Stimulated activated CD4-positive, alpha-beta T cell treated with anti-CD3 and anti-CD28 coated beads, Interleukin-1b, Interleukin-23, amount 100 ng/mL, for 24 hours (primary cell): ENCODE measurements at places on chromosomes 11 and 22.

GRCh38 chr11:17382046-17382728 lies 6.3 kb downstream of the KCNJ11 start:
- no peak for DNase-seq

DNA sequence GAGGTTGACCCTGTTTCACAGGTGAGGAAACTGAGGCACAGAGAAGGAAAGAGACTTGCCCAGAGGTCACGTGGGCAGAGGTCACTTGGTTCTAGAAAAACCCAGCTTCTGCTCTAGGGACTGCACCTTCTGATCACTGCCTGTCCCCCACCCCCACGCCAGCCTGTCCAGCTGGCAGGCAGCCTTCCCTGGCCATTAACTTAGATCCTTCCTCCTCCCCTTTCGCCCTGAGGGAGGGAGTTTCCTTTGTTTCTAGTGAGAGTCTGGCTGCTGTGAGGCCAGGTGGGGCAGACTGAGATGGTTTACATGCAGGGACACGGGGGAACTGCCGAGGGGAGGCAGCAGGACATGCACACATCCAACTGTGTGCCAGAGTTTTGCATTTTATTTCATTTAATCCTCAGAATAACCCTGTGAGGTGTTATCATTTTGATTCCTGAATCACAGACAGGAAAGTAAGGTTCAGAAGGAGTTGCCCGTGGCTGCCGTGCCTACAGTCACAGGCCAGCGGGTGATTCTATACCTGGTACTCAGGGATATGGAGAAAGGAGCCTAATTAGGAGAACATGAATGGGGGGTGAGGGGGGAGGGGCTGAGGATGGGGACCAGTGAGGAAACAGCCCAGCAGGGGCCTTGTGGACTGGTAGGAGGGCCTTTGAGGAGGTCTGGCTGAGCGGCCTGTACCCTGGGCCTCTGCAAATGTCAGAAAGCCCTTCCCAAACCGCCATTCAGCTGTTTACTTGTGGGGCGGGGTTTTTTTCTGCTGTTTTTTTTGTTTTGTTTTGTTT lies 3.4 kb downstream of the FAM83F start:
- no peak for DNase-seq

DNA sequence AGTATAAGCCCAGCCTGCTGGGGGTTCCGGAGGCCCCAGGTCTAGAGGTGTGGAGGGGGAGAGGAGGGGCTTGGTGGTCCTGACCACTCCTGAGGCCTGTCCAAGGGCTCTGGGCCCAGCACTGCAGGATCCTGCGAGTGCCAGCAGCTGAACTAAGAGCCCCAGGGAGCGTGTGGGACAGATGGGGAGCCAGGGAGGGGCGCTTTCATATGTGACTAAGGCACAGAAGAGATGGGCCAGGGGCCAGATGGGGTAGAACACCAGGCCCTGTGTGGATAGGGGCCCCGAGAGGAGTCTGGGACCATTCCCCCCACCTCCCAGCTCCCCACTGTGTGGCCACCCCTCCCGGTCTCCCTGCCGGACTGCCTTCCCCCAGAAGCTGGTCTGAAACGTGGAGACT lies 18.4 kb downstream of the MAFF start:
- no peak for DNase-seq

DNA sequence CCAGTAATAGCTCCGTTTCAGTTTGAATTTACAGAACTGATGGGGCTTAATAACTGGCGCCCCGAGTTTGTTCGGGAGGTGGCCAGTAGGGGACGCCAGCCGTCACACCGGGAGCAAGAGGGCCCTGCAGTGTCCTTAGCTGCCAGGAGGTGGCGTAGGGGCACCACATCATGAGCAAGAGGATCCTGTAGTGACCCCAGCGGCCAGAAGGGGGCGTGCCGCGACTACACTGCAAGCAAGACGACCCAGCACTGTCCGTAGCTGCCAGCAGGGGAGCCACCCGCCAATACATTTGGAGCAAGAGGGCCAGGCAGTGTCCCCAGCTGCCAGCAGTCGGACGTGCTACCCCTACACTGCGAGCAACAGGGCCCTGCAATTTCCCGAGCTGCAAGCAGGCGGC lies 663.7 kb upstream of the B3GAT1 start:
- peak; percentile 3 for DNase-seq

DNA sequence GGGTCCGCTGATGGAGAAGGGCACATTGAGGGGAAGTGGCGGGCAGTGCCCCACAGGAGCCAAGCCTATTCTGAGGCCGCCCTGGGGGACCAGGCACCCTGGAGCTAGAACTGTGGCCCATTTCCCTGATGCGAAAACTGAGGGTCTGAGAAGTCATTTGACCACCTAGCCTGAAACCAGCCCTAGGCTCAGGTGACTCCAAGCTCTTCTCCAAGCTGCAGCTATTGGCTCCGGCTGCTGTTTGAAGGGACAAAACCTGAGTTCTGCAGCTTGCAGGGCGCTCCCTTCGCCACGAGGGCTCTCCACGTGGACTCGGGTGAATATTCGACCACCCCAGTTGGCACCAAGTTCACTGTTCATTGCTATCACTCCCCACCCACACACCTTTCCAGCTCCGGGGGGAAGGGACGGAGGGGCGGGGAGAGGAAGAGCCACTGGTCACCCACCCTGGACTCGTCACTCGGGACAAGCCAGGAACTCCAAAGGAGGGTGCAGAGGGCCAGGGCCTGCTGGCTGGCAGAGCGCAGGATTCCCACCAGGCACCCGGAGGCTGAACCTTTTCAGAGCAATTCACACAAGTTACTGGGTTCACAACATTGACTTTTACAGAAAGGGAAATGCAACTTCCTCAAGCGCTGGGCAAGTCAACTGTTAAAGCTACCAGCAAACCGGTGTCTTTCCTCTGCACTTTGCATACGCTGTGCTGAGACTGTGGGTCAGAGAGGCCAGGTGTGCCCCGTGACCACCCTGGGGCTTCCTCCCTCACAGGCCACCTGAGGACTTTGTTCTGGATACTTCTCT lies 1.1 kb upstream of the RAC2 start:
- no peak for DNase-seq

DNA sequence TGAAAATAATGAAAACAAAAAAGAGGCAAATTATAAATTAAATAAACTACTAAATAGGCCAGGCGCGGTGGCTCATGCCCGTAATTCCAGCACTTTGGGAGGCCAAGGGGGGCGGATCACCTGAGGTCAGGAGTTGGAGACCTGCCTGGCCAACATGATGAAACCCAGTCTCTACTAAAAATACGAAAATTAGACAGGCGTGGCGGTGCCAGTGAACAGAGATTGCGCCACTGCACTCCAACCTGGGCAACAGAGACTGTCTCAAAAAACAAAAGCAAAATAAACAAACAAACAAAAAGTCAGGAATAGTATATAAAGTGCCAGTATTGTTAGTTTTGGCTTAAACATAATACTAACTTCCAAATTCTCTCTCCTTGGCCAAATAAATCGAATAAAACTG lies 37.6 kb upstream of the CECR2 start:
- DNase-seq: no peak

DNA sequence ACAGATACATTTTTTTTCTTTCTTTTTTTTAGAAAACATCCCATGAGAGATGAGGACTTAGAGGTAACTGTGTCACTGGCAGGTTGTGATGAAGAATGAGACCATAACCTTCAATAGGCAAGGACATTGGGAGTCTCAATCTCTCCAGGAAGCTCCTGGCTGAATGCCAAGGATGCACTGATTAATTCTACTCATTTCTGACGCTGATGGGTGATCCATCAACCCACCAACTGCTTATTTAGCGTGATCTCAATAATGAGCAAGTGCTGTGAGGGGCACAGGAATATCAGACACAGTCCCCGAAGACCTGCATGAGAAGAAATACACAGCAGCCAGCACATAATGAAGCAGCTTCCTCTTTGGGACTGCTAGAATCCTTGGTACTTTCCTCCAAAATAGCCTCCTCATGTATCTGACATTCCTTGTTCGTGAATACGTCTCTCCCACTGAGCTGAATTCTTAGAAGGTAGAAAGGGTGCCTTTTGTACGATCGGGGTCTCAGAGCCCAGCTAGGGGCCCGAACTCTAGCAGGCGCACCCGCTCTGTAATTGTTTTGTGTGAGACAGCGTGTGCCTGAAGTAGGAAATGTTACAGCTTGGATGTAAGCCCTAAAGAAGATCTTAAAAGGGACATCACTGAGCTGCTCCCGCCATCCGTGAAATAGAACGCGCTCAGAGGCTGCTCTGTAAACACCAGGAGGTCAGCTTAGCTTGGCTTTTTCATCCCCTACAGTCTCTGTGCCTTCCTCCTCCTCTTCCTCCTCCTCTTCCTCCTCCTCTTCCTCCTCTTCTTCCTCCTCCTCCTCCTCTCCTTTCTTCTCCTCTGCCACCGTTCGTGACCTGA lies 7.2 kb downstream of the CLMP start:
- DNase-seq: no peak

DNA sequence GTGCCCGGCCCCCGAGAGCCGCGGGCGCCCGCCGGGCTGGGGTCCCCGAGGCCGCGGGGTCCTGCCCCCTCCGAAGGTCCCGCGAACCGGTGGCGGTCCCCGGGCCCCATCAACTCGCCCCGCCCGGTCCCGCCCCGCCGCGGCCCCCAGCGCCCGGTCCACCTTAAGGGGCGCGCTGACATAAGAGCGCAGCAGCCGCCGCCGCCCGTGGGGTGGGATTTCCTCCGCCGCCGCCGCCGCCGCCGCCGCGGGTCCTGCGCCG lies at the start of gene ZDHHC8:
Gene ZDHHC8 (plus strand): TSS at position 208 of the 262 bp plus-strand sequence. CDS start 144 bp downstream, outside the sequence.
- DNase-seq: no peak

DNA sequence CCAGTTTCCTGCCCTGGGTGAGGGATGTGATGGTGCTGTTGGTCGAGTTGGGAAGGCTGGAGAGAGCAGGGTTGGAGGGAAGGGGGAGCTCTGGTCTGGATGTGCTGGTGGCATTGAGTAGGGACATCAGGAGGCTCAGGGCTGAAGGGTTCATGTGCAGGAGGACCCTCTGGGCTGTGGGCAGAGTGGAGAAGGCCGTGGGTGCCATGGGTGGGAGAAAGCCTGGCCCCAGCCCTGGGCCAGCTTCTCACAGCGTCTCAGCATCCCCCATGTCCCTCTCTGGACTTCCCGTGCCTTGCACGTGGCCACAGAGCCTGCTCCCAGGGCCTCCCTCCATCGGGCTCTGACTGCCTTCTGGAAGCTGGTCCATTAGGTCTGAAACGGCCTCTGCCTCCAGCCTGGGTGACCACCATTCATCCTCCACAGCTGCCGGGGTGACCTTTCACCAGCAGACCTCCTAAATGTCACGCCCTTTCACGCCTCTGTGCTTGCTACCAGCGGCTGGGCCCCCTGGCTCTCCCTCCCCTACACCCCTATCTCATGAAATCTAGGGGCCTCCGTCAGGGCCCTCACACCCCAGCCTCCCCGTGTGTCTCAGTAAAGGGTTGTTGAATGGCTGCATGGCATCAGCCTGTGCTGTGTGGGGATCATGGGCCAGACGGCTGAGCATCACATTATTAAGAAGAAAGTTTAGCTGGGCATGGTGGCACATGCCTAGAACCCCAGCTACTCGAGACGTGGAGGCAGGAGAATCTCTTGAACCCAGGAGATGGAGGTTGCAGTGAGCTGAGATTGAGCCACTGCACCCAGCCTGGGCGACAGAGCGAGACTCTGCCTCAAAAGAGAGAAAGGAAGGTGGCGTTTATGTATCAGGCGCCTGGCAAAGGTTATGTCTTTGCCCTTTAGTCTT lies 25.5 kb downstream of the MYO7A start:
- no peak for DNase-seq

DNA sequence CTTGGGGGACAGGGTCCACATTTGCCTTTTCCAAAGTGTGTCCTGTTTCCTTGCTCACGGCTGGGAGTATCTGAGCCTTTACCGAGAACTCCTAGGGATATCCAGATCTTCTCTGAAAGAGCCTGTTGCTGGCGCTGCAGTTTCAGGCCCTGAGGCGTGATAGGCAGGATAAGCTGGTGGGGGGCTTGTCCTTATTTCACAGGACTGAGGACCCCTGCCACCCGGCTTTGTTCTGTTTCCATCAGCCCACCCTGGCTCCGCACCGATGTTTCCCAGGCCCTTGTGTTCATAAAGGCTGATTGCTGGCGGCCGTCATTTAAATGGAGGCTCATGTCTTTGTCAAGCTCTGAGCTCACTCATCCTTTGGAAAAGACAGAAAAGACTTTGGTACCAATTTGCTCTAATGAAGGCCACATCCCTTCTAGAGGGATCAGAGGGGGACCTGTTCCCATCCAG lies 9.4 kb upstream of the NPTXR start:
- DNase-seq: no peak

- DNase-seq: peak; percentile 46
These were observed 11.9 kb upstream of the MDK start for GRCh38 chr11:46369458-46370152.

DNA sequence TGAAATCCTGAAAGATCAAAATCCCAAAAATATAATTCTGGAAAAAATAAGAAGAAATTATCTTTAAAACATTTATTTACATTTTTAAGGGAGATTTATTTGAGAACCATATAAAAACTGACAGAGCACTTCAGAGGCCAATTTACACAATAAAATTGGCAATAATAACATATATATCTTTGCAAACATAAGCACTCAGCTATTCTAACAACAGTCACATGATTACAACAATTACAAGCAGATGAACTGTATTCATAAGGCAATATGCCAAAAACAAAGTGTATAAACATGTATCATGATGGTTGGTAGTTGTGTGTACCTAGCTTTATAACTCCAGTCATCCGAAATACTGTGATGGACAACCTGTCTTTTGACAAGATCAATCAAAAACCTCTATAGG lies 17.7 kb upstream of the RASSF10 start:
- DNase-seq: no peak

DNA sequence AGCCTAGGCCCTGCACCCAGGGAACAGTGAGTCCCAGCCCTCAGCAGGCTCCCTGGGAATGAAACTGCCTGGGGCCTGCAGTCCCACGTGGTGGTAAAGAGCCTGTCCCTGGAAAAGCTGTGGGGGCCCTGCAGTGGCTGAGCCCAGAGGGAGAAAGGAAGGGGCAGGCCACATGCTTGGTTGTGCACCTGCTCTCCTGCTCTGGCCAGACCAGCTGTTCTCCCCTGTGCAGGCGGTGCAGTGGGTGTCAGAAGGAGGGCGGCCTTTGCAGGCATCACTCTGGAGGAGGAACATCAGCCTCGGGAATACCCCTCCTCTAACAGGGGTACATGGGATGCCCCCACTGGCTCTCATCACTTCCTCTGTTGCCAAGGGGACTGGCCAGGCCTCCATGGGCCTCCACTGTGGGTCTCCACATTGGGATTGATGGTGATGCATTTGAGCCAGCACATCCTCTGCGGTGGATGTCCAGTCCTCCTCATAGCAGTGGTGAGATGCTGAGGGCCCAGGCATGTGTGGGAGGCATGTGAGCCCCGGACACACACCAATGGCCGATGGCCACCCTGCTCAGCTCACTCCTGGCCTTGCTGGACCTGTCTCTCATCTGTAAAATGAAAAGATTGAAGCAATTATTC lies 690.4 kb downstream of the BRD1 start:
- no peak for DNase-seq

DNA sequence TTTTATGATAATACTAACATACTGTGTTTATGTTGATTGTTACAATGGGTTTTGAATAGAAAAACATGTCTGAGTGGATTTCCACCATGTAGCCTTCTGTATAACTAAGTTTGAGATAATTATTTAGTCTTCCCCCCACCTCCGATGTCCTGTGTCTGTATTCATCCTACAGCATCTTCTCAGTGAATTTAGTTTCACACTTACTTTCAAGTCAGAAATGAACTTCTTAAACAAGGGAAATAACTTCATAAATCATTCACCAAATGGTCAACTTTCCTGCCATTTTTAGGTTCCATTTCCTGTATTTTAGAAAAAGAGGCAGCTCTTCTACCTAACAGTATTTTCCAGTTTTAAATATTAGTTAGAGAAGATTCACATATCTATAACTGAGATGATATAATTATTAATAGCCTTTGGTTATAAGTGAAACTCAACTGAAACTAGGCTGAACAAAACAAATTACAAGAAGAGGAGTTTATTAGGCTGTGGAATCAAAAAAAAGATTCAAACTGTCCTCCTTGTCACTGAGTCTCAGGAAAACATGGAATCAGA lies 3.5 kb downstream of the OR51B5 start:
- no peak for DNase-seq
